ENCODE measurements at places on chromosomes 16 and 17. TPM values are rescaled to one million over a fixed set of nuclear protein-coding genes. Genes with fewer than 3 reads are reported as not detected.

DNA sequence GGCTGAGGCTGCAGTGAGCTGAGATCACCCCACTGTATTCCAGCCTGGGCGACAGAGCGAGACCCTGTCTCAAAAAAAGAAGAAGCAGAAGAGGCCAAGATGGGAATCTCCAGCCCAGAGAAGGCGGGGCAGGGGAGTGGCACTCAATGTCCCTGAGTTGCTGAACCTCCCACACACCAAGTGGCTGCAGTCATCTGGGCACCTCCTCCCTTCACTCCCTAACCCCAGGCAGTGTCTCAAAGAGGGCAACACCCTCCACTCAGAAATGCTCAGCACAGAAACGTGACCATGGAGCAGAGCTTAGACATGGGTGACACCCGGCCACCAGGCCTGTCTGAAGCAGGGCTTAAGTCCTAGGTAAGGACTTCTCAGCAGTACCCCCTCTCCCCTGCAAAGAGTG lies 36.3 kb upstream of the BCAR1 start:
- DNase-seq: peak; percentile 49

Gene ELMO3
- 25.4 TPM for total RNA-seq

DNA sequence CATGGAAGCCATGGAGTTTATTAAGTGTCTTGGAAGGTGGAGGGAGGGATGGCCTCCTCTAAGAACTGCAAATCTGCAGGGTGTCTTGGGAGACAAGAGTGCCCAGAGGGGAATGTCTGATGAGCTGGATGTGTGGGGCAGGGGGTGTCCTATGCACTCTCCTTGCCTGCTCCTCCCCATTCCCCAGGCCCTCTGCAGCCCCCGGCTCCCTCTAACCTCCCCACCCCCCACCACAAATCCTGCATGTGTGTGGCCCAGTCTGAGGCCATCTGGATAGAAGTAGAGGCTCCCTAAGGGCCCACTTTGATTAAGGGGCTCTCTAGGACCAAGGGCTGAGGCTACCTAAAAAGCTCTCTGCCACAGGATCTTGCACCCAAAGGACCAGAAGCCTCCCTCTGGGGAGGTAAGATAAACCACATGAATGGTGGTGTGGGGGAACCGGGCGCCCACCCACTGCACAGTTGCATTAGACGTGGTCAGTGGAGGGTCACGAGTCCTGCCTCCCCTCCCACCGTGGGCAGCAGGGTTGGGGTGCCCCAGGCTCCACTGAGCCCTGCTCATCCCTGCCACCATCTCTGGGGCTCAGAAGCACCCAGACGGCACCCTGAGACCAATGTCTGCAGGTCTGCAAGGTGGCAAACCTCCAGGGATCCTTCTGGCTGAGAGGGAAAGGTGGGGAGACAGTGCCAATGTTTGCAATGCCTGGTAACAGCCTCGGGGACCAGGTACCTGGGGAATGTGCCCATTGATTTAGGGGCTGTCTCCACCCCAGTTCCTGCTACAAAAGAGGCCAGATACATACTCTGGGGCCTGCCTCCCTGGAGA lies 618 bp downstream of the AANAT start:
- no peak for DNase-seq

DNA sequence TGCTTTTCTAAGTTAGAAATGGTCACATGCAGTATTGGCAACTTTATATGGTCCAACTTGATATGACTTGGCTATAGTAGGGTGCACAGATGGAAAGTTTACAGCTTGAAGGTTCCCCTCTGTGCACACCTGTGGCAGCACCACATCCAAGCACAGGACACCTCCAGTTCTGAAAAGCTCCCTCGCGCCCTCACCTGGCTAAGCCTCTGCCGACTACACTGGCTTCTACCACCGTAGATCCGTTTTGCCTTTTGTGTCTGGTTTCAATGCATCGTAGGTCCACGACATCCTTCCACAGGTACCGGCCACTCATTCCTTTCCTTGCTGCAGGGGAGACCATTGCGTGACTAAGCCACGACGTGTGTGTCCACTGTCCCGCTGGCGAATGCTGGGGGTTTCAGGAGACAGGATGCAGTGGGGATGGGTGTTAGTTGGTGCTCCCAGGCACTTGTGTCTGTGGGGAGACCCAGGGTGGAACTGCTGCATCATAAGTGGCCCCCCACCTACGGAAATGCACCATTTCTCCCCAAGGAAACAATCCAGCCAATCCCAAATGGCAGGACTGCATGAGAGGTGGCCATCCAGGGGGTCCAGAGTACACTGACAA lies 4.9 kb upstream of the RASD1 start:
- no peak for DNase-seq

Gene PRSS27
- total RNA-seq: 1.4 TPM

DNA sequence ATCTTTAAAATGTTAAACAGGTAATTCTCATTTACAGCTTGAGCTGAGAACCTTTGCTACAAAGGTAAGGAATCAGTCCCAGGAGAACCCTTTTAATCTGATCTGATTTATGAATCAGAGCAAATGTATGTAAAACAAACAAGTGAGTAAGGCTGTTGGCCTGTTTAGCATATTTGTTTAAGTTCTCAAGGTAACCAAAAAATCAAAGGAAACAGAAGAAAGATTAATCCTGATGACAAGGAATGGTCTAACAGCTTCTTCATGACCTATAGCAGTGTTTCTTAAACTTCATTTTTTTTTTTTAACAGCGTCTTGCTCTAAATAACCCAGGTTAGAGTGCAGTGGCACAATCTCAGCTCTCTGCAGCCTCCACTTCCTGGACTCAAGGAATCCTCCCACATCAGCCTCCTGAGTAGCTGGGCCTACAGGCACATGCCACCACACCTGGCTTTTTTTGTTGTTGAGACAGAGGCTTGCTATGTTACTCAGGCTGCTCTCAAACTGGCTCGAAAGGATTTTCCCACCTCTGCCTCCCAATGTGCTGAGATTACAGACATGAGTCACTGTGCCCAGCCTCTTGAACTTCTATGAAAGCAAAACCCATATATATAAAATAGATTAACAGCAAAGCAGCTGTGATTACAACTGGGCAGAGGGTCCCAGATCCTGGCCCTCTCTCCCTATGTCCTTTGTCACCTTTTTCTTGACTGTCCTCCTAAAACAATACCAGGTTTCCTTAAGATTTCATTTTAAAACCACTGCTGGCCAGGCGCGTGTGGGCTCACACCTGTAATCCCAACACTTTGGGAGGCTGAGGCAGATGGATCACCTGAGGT lies 5.1 kb upstream of the JPT1 start:
- DNase-seq: no peak

- no peak for DNase-seq
These were observed 28.3 kb downstream of the VPS35L start for GRCh38 chr16:19583665-19584300.

Gene CLEC3A
- not detected for total RNA-seq

DNA sequence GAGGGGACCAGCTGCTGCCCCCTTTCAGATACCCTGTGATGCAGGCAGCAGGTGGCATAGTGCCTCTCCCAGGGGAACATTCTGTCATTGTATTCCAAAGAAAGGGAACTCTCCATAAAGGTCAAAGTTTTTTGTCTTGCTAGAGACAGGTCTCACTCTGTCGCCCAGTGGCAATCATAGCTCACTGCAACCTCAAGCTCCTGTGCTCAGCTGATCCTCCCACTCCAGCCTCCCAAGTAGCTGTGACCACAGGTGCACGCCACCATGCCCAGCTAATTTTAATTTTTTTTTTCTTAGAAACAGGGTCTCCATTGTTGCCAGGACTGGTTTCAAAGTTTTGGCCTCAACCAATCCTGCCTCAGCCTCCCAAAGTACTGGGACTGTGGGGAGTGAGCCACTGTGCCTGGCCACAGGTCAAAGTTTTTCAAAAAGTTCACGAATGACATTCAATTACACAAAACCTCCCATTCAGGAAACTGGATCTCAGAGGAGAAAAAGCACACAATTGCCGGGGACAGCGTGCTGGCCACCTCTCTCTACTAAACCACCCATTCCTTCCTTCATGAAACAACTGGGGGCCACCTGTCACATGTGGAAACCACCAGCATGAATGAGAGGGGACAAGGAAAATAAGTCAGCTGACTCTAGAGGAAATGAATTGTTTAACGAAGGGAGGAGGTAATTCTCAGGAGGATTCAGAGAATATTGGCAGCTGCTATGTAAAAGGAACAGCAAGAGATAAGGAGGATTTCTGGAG lies 80.0 kb downstream of the MARCHF10 start:
- DNase-seq: no peak

- peak; percentile 55 for DNase-seq
These were observed 690 bp downstream of the NDE1 start for GRCh38 chr16:15650698-15651171.

Gene KRTAP3-1
- total RNA-seq: not detected

GRCh38 chr17:76870377-76870714 lies 2.1 kb downstream of the MGAT5B start:
- no peak for DNase-seq

All from mucosa of descending colon (tissue), 3 donors.